GM04503 (cell line): ENCODE measurements at places on chromosomes 5 and 9.

DNA sequence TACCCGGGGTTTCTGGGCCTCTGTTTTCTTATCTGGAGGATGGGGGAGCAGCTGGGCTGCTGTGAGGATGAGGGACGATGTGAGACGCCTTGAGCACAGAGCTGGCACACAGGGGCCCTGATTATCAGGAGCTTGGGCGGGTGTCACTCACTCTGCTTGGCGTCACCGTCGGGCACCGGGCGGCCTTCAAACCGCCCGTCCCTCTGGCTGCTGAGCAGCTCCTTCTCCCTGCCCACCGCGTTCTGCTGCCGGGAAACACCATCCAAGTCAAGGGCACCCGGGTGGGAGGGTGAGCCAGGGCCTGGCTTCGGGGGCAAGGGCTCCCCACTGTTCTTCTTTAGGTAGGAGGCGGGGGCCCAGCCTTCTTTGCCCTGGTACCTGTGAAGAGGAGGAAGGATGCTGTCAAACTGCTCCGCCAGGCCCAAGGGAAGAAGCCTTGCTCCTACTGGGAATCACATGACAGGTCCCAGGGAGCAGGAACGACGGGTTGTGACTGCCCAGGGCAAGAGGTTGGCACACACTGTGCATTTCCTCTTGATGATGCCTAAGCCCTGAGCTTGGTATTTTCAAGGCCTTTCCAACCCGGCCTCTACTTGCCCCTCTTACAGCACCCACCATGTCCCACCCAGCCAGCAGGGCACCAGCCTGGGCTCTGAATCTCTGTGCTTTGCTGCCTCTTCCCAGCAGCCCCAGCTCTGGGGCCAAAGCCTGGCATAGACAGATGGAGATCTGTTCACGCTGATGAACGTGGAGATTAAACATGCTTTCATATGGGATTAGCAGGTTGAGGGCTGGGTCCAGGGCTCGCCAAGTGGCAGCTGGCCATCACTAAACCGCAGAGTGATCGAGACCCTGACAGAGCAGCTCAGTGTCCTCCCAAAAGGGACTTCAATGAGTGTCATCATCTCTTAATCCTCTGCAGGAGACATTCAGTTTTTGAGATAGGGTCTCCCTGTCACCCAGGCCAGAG lies 66.9 kb upstream of the UBTD2 start:
- no peak for DNase-seq

DNA sequence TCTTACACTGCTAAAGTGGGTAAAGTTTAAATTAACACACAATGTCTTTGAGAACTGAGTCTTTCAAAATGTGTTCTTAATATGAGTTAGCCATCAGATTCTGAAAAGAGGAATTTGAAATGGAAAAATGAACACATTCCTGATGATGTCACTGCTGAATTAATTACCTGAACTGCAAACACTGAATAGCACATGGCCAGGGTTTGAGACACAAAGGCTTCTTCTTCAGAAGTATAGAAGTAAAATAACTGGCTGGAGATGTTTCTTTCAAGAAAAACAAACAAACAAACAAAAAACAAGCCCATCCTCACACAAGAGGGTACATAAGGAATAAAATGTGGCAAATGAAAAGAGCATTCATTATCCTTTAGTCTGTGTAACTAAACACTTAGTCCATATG lies 7.1 kb downstream of the GLIS3 start:
- DNase-seq, result no peak

DNA sequence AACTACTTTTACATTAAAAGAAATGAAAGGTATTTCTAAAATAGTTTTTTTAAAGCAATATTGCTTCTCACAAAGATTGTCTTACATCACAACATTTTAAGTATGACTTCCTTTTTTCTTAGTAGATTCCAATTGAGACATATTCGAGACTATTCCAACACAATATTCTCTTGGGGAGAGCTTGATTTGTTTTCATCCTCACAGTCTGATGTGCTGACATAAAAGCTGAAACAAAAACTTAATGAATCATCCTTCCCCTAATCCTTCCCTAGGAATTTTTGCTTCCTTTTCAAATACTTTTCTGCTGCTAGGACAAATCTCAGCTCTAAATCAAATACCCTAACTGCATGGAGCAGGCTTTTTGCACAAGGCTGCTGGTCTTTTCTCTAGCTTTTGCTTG lies 245.8 kb upstream of the MAP3K1 start:
- peak; percentile 66 for DNase-seq

DNA sequence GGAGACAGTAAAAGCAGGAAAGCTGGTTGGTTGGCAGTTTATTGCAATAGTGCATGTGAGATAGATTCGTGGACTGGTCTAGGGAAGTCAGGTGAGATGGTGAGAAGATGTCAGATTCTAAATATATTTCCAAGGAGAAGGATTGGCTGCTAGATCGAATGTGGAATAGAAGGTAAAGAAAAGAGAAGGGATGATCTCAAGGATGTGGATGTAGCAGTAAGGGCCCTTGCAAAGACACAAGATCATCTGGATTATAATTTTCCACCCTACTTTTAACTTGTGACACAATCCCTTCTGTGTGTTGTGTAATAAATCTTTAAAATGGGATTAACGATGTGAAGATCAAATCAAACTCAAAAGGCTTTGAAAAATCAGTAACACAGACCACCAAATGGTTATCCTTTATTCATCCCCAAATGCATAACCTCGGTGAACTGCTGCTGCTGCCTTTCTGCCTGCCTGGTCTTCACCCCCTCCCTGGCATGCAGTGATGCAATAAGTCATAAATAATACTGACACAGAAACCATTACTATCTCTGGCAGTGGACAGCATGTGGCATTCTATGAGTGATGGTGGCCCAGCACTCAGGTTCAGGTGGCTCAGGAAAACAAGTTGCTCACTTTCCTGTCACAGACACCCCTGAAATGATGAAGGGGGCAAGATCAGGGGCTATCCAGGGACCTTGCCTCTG lies 178.4 kb downstream of the FAM114A2 start:
- DNase-seq, result no peak

DNA sequence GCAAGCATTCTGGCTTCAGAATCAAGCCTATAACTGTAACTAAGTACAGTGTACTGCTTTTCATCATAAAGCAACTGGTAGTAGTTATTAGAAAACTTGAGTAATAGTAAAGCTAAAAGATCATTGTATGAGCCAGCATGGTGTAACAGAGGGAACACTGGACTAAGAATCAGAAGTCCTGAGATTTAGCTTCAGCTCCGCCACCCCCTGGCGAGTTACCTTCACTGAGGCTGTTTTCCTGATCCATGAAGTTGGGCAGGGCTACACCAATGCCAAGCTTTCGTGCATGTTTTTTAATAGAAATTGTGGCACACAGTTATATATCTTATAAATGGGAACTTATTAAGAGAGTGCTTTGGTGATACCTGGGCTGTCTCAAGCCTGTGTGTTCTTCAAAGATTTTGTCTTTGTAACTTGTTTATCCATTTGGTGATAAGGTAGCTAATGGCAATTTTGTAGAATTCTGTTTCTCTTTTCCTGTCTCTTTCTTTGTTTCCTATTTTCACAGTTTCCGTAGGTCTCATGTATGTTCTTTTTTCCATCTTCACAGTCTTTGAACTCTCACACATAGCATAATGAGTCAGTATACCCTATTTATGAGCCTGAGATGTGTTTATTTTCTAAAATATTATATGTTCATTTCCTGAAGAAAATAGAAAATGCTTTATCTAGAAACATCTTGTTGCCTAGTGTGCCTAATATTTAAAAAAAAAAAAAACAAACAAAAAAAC lies 102.3 kb downstream of the GDNF start:
- no peak for DNase-seq

GRCh38 chr5:109143031-109143430 lies 266.7 kb downstream of the PJA2 start:
- DNase-seq, result no peak

DNA sequence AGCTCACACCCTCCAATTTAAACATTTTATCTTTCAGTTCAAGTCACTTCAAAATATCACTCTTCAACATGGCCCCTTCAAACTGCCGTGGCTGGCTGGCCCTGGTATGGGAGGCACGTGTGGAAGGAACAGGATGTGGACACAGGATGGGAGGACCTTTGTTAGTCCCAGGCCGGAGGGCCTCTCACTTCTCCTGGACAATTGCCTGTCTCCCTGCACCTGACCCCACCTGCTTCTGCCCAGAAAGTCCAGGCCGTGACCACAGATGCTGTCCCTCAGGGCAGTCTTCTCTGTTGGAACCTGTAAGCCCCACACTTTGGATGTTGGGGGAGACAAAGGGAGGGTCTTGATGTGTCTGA lies 19.4 kb downstream of the AMBP start:
- DNase-seq, result no peak

GRCh38 chr9:84761137-84761808 lies 91.7 kb downstream of the NTRK2 start:
- no peak for DNase-seq
